T-helper 2 cell (primary cell): ENCODE measurements at places on chromosomes 5 and 9.

GRCh38 chr5:97192580-97193354, 9.7 kb upstream of the RIOK2 start:
- no peak for DNase-seq

DNA sequence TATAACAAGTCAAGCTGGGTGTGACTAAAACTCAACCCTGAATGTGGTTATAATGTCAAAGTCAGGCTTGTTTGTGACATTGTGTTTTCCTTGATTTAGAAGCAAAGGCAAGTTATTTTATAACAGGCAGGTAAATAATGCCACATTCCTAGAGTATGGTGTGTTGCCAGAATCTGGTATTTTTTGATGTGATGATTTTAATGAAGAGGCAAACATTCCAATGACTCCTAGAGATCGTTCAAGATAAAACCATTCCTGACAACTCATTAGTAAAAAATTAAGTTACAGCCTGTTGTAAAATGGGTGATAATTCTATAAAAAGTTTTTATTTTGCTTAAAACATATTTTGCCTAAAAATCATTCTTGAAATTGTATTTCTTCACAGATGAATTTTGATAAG, 60.0 kb downstream of the RAB14 start:
- DNase-seq = no peak

GRCh38 chr5:175889910-175890684, 18.7 kb downstream of the CPLX2 start:
- no peak for DNase-seq

GRCh38 chr5:38831909-38832308, 13.9 kb upstream of the OSMR start:
- no peak for DNase-seq

- DNase-seq = no peak
Observed at GRCh38 chr9:128225770-128226411, 22.7 kb downstream of the DNM1 start.

DNA sequence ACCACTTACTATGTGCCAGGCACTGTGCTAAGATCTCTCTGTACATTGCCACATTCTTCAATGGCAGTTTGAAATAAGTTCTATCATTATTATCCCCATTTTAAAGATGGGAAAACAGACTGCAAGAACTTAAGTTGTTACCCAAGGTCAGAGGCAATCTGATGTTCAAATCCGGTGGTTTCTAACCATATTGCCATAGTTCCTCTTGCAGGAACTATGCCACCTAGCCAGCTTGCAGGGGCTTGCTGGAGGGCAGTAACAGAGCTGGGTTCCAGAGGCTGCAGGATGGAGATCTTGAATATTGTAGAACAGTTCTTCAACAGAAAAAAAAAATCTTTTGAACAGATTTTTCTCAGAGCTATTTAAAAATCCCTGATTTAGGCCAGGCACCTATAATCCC, 71.8 kb upstream of the TNFAIP8 start:
- no peak for DNase-seq

DNA sequence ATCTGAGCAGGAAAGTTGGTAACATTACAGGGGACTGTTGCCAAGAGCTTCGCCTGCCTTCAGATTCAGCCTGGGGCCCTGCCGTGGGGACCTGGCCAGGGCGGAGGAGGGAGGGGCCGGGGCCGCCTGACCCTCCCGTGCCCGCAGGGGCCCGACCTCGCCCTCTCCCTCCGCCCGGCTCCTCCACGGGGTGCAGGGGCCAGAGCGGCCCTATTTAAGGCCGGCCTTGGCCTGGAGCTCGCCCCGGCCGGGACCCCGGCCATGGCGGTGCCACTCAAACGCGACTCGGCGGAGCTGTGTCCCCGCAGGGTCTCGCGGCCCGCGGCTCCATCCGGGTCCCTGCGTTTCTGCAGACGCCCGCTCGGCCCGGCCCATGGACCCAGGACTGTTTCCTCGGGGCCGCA, 757 bp downstream of the TMEM250 start:
- no peak for DNase-seq

- DNase-seq = no peak
Observed at GRCh38 chr5:150401076-150401375, 11.7 kb downstream of the CD74 start.
